ENCODE measurements at places on chromosomes 6 and 20. TPM values are rescaled to one million over a fixed set of nuclear protein-coding genes. Genes with fewer than 3 reads are reported as not detected.

ARFGEF3 gene
- 1.0 TPM for total RNA-seq

HAO1 gene
- not detected for total RNA-seq

BPIFB4 gene
- not detected for total RNA-seq

SLC17A3 gene
- total RNA-seq = not detected

All from skeletal muscle tissue (tissue), 5 donors.